ENCODE measurements at places on chromosomes 5 and 9. TPM values are rescaled to one million over a fixed set of nuclear protein-coding genes. Genes with fewer than 3 reads are reported as not detected.

DNA sequence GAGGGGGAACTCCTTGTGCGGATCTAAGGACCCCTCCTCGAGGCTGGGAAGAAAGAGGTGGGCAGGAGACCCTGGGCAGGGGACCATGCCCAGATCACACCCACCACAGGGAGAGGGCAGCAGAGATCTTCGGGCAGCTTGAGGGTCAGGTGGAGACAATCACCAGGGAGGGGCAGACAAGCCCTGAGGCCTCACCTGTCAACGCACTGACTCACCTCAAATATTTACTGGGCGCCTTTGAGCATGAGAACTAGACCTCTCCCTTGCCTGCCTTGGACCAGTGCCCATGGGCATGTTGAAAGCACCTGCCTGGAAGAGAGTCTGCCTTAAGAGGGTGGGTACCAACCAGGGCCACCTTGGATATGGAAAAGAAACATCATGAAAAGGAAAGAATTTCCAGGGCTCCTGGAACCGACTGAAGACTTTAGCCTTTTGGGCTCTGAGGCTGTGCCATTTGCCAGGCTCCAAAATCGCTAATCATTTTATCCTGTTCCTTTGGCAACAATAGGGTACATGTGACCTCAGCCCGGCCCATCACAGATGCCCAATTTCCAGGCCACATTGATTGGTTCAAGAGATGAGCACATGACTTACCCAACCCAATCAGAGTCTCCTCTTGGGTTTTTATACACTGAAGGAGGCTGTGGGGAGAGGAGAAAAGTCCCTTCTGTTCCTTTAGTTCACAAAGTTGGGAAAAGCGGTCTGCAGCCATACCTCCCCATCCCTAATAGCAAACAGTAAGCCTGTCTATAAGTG is 10.4 kb upstream of the SPINK4 start:
- no peak for DNase-seq

The ANKRD18B gene
- total RNA-seq = 11.7 TPM

DNA sequence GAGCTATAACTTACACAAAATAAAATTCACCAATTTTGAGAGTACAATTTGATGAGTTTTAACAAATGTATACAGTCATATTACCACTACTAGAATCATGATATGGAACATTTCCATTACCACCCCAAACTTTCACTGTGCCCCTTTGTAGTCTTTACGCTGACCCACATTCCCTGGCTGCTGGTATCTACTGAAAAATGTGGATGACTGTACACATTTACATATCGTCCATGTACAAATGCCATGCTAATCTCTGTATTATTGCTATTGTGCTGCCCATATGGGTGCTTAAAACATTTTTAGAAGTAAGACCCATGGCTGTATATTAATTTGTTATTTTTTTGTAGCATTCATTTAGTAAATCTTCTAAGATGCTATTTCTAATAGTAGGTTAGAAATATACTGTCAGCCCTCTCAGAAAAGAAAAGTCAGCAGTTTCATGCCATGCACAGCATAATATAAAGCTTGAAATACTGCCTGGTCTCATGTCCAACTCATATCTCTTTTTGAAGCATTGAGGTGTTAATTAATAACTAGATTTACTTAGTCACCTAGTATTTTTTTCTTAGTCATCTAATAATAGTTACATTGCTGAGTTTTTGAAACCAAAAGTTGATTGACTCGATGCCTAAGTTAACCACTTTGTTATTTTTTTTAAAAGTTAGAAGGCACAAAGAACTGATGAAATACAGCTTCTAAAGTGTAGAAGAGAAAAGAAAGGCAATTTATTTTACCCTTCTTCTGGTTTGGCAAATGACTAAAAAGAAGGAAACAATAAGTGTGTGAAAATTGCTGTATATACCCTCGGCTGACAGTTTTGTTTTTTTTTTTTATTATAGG is 188.3 kb upstream of the MEF2C start:
- DNase-seq = no peak

The HAPLN1 gene
- total RNA-seq = 0.05 TPM

- DNase-seq = no peak
Measured at GRCh38 chr5:107272954-107273353, 397.8 kb downstream of the EFNA5 start.

The LVRN gene
- 4.0 TPM for total RNA-seq

- no peak for DNase-seq
Measured at GRCh38 chr9:21919377-21920362, 74.5 kb downstream of the CDKN2A start.

DNA sequence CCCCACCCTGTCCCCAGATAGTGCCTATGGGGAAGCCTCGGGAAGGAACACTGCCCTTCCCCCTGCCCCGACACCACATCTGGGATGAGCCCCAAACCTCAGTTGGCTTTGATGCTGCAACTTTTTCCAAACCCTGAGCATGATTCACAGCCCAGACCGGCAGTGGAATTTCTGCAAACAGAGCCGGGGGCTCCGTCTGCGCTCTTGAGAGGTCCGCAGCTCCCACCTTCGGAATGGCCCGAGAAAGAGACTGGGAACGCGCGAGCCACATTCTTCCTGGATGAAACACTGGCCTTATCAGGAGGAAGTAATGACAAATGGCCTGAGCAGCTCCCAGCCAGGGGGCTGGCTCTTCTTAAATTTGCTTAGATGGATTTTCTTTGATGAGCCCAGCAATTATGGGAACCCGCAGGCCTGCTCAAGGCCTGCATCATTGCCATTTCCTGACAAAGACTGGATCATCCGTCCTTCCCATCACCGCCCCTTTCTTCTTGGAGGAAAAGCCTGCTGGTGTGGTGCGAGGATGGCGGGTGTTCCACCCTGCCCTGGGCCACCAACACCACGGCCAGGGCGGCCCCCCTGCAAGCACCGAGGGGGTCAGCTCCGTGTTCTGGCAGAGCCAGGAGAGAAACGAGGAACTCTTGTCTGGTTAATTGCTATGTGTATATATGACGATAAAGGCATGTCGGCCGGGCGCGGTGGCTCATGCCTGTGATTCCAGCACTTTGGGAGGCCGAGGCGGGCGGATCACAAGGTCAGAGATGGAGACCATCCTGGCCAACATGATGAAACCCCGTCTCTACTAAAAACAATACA is 38.8 kb upstream of the COL5A1 start:
- peak; percentile 89 for DNase-seq

The LAMC3 gene
- 0.03 TPM for total RNA-seq

- no peak for DNase-seq
Measured at GRCh38 chr5:178502401-178503100, 87.6 kb downstream of the COL23A1 start.

GRCh38 chr5:103013933-103014552 is 105.9 kb downstream of the GIN1 start:
- no peak for DNase-seq

- no peak for DNase-seq
Measured at GRCh38 chr5:173233347-173234128, 1.5 kb downstream of the NKX2-5 start.

DNA sequence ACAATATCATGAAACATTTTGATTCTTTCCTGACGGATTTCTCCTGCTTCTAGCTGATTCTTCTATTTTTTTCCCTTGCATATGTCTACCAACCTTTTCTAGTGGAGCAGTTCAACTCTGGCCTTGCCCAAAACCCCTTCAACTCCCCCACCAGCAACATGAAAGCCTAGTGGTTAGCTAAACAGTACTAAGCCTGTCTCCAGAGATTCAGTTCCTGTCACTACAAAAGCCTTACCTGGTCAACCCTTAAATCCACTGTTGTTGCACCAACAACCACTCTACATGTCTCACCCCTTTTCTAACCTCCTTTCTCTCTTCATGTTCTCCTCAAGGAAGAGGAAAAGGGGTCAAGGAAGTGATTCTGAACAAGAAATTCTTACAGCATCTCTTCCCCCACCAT is 74.8 kb upstream of the PIK3R1 start:
- no peak for DNase-seq

GRCh38 chr9:114928136-114928535 is 2.3 kb downstream of the TNFSF8 start:
- DNase-seq = no peak

Data from myocyte (in vitro differentiated cells).